Lower lobe of right lung (tissue), 2 donors: ENCODE measurements at places on chromosomes 1 and 21. TPM values are rescaled to one million over a fixed set of nuclear protein-coding genes. Genes with fewer than 3 reads are reported as not detected.

- no peaks in the 10 kb centered on the region for H3K4me1 ChIP-seq
- no peaks in the 10 kb centered on the region for H3K36me3 ChIP-seq
- H3K27ac ChIP-seq: no peak overlapping the region
These were observed 66.0 kb upstream of the CR1L start for GRCh38 chr1:207578796-207579435.

- peaks cover 4% of the 10 kb centered on the region for H3K27me3 ChIP-seq
- no peak overlapping the region for H3K4me3 ChIP-seq
- H3K36me3 ChIP-seq: no peaks in the 10 kb centered on the region
These were observed 10.3 kb upstream of the S100A7 start for GRCh38 chr1:153470707-153471106.

GRCh38 chr1:6948861-6949260 lies 163.6 kb downstream of the CAMTA1 start:
- no peak for DNase-seq
- H3K4me1 ChIP-seq: no peaks in the 10 kb centered on the region
- H3K27ac ChIP-seq: no peak overlapping the region
- H3K4me3 ChIP-seq: no peak overlapping the region
- H3K27me3 ChIP-seq: no peaks in the 10 kb centered on the region

GRCh38 chr1:81126989-81127581 lies 673.6 kb upstream of the ADGRL2 start:
- no peak overlapping the region for H3K27ac ChIP-seq
- no peaks in the 10 kb centered on the region for H3K27me3 ChIP-seq
- no peaks in the 10 kb centered on the region for H3K36me3 ChIP-seq

GRCh38 chr1:168821434-168821833 lies 92.4 kb upstream of the DPT start:
- H3K4me1 ChIP-seq: no peaks in the 10 kb centered on the region
- no peak overlapping the region for H3K4me3 ChIP-seq
- DNase-seq: no peak
- no peaks in the 10 kb centered on the region for H3K27me3 ChIP-seq
- no peaks in the 10 kb centered on the region for H3K36me3 ChIP-seq
- no peak overlapping the region for H3K27ac ChIP-seq

DNA sequence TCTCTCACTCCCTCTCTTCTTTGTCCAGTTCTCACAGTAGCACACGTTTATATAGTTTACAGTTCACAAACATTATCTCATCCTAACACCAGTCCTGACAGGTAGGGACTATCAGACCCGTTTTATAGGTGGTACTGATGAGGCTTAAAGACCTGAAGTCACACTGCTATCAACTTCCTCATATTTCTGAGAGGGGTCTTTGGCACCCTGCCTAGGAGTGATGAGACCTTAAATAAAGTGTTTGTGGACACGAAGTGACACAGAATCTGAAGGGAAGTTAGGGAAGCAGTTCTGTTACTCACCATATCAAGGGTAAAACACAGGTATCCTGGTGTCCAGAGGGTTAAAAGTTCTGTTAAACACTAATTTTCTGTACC lies 590 bp upstream of the TACSTD2 start:
- no peak for DNase-seq
- peaks cover 15% of the 10 kb centered on the region for H3K27me3 ChIP-seq
- no peaks in the 10 kb centered on the region for H3K36me3 ChIP-seq
- H3K4me1 ChIP-seq: peaks cover 23% of the 10 kb centered on the region

GRCh38 chr1:41323243-41323642 lies 38.0 kb upstream of the FOXO6 start:
- H3K27ac ChIP-seq: no peak overlapping the region
- DNase-seq: no peak
- H3K4me3 ChIP-seq: no peak overlapping the region
- H3K27me3 ChIP-seq: no peaks in the 10 kb centered on the region
- H3K4me1 ChIP-seq: no peaks in the 10 kb centered on the region

GRCh38 chr1:110787328-110788071 lies 85.4 kb upstream of the CD53 start:
- H3K27me3 ChIP-seq: no peaks in the 10 kb centered on the region
- peak overlapping the region; percentile 9 for H3K27ac ChIP-seq
- no peak overlapping the region for H3K4me3 ChIP-seq
- DNase-seq: no peak
- H3K4me1 ChIP-seq: no peaks in the 10 kb centered on the region

DNA sequence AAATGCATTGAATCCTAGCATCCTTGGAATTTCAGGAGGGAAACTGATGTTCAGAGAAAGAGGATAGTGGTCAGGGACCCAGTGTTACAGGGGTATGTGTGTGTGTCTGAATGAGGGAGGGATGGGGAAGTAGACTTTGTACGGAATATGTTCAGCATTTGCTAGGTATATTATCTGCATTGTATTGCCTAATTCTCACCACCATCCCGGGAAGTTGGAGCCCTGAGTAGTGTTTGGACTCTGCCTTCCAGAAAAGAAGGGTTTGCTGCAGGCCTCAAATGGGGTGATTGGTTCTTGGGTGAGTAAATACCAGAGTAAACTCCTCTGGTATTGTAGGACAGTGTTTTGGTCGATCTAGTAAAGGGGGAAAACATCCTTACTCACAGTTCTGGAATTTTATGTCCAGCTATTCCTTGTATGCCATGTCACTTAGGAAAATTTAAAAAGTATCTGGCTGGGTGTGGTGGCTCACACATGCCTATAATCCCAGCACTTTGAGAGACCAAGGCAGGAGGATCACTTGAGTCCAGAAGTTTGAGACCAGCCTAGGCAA lies 7.1 kb upstream of the ZNF496 start:
- peaks cover 6% of the 10 kb centered on the region for H3K4me1 ChIP-seq
- H3K27me3 ChIP-seq: no peaks in the 10 kb centered on the region
- H3K27ac ChIP-seq: no peak overlapping the region

GRCh38 chr1:111677604-111678003 lies 58.0 kb downstream of the RAP1A start:
- H3K4me1 ChIP-seq: peaks cover 6% of the 10 kb centered on the region
- H3K27me3 ChIP-seq: no peaks in the 10 kb centered on the region
- H3K4me3 ChIP-seq: no peak overlapping the region
- H3K27ac ChIP-seq: no peak overlapping the region
- H3K36me3 ChIP-seq: peaks cover 5% of the 10 kb centered on the region

DNA sequence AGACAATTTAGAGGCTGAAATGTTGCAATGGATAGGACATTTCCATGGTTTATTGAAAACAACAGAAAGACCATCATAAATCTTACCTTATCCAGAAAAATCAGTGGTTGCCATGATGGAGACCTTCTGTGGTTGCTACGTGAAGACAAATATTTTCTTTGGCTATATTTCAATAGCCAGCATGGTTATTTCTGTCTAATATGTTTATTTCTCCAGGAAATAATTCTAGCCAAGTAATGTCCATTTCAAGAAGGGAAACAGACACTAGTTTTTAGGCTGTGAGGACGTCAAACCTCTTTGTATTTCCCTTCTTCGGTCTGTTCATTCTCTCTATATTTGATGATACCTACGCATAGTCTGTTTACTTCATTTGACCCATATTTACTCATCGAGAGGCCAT lies 49.2 kb upstream of the NFASC start:
- peaks cover 15% of the 10 kb centered on the region for H3K4me1 ChIP-seq
- DNase-seq: no peak
- no peaks in the 10 kb centered on the region for H3K36me3 ChIP-seq
- H3K4me3 ChIP-seq: no peak overlapping the region
- peak overlapping the region; percentile 24 for H3K27ac ChIP-seq
- H3K27me3 ChIP-seq: peaks cover 4% of the 10 kb centered on the region

GRCh38 chr1:58618303-58618702 lies 41.3 kb upstream of the TACSTD2 start:
- no peaks in the 10 kb centered on the region for H3K27me3 ChIP-seq
- peak; percentile 55 for DNase-seq
- H3K4me1 ChIP-seq: peaks cover 36% of the 10 kb centered on the region
- no peak overlapping the region for H3K4me3 ChIP-seq
- H3K36me3 ChIP-seq: no peaks in the 10 kb centered on the region

- H3K4me1 ChIP-seq: no peaks in the 10 kb centered on the region
- peaks cover 75% of the 10 kb centered on the region for H3K36me3 ChIP-seq
- no peaks in the 10 kb centered on the region for H3K27me3 ChIP-seq
- H3K27ac ChIP-seq: no peak overlapping the region
- H3K4me3 ChIP-seq: no peak overlapping the region
- no peak for DNase-seq
These were observed 38.1 kb downstream of the MIGA1 start for GRCh38 chr1:77817368-77818209.

DNA sequence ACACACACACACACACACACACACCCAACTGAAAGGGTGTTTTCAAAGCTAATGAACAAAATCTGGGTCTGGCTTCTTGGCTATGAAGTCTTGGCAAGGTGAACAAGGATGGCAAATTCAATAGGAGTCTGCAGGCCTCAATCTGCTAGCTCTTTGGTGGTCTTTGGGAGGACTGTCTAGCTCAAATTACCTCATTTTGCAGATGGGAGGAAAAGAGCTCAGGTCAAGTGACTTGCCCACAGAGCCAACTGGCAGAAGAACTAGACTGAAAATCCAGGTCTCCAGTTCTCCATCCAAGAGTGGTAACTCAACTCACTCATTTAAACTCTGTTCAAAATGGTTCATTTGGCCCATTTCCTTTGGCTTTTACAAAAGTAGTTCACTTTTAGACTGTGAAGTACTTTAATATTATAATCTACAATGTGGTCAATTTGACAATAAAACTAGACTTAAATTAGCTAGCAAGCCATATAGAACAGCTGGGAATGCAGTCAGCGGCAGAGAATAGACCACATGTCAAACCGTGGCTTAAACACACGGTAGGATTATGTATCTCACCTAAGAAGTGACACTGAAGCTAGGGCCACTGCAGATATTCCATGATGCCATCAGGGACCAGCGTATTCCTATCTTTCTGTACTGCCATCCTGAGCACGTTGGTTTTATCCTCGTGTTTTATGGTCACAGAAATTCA lies 112.9 kb downstream of the APP start:
- no peak overlapping the region for H3K27ac ChIP-seq
- H3K4me1 ChIP-seq: no peaks in the 10 kb centered on the region
- no peaks in the 10 kb centered on the region for H3K36me3 ChIP-seq
- no peak for DNase-seq
- no peak overlapping the region for H3K4me3 ChIP-seq
- H3K27me3 ChIP-seq: no peaks in the 10 kb centered on the region

DNA sequence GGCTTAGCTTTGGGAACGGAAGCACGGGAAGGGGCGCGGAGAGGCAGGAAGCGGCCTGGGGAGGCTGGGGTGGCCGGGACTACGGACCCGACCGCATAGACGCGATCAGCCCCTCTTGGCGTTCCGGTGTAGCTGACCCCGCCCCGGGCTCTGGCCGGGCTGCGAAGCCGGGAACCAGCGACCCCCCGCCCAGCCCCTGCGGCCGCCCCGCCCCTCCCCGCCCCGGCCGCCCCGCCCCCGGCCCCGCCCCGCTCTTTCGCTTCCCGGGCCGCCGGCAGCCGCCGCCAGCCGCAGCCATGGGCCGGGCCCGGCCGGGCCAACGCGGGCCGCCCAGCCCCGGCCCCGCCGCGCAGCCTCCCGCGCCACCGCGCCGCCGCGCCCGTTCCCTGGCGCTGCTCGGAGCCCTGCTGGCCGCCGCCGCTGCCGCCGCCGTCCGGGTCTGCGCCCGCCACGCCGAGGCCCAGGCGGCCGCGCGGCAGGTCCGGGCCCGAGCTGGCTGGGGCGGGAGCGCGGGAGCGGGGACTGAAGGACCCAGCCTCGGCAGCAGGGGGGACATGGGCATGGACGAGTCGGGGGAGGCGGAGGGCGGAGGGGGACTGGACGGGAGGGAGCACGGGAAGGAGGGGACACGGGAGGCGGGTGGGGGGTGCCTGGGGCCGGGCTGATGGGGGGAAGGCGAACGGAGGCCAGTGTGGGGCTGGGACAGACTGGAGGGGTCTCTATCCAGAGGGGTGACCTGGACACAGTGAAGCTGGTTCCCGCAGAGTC lies at the start of gene SELENON:
TSS of gene SELENON (plus strand) at position 259 of the 768 bp plus-strand sequence. CDS start at position 297, 38 bp downstream.
- peak within 1 kb of the TSS; percentile 62 for H3K4me3 ChIP-seq
- peaks cover 80% of the 10 kb centered on the region for H3K4me1 ChIP-seq
- peak within 1 kb of the TSS; percentile 85 for H3K27ac ChIP-seq
- no peaks in the 10 kb centered on the region for H3K27me3 ChIP-seq
- peaks cover 4% of the 10 kb centered on the region for H3K36me3 ChIP-seq

DNA sequence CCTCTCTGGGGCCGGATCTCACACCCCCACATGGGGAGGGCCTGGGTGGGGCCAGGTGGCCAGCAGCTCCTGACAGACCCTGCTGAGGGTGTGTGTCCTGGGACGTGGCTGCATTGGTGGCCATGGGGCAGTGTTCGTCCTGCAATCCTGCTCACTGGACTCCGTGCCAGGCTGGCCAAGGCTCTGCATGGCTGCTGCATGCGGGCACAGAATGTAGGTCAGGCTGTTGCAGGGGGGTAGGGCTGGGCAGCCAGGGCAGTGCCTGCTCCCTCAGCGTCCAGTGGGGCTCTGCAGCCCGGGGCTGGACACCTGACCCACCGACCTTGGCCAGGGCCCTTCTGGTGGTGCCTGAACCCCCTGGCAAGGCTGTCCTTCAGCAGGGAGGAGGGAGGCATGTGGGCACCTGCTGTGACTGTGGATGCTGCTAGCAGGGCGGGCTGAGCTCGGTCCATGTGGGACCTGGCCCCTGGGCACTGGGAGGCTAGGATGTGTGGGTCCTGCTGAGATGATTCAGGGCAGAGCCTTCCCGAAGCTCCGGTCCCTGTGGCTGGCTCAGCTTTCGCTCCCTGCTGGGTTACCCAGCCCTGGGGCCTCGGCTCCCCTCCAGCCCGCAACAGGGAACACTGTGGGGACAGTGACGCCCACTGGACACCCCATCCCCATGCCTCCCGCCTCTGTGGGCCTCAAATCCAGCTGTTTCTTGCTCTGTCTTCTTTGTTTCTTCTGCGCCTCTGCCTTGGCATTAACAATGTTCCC lies 14.9 kb upstream of the PLCH2 start:
- no peak for DNase-seq
- no peak overlapping the region for H3K4me3 ChIP-seq

DNA sequence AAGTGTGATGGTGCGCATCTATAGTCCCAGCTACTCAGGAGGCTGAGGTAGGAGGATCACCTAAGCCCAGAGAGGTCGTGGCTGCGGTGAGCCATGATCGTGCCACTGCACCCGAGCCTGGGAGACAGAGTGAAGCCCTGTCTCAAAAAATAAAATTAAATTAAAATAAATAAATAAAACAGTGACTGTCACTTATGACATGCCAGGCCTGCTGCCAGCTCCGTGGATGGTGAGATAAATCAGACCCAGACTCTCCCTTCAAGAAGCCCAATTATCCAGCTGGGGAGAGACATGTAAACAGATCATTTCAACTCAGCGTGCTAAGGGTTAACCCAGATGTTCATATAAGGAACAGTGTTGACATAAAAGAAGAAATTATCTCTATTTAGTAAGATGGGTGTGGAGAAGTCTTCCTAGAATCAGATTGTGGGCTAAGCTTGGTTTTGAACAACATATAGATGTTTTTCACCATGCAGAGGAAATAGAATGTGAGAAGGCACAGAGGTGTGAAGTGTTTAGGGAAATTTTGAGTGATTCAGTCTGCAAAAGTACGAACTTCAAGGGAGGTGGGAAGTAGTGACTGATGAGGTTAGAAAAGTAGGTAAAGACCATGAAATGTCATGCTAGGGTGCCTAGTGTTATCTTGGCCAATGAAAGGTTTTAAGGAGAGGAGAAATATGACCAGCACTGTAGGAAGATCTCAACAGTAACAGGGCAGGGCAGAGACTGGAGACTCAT lies 18.3 kb downstream of the YARS1 start:
- H3K27me3 ChIP-seq: no peaks in the 10 kb centered on the region
- H3K27ac ChIP-seq: no peak overlapping the region

The FTCD gene
- total RNA-seq: 1.5 TPM

The UMODL1 gene
- total RNA-seq: 0.50 TPM

The GBP1 gene
- 54.2 TPM for total RNA-seq

The GSTM1 gene
- total RNA-seq: not detected

The PRELP gene
- total RNA-seq: 47.5 TPM

The TCHH gene
- total RNA-seq: 0.15 TPM

The AKR7A3 gene
- total RNA-seq: 0.30 TPM

The TRAPPC10 gene
- total RNA-seq: 47.4 TPM

The ECE1 gene
- total RNA-seq: 90.9 TPM

The PKP1 gene
- total RNA-seq: 2.2 TPM

The SLC30A10 gene
- not detected for total RNA-seq

The FAM3B gene
- total RNA-seq: 4.8 TPM

The TSPAN1 gene
- 68.9 TPM for total RNA-seq

The CYP4A11 gene
- total RNA-seq: not detected
